ENCODE measurements at places on chromosomes 12 and 14.

DNA sequence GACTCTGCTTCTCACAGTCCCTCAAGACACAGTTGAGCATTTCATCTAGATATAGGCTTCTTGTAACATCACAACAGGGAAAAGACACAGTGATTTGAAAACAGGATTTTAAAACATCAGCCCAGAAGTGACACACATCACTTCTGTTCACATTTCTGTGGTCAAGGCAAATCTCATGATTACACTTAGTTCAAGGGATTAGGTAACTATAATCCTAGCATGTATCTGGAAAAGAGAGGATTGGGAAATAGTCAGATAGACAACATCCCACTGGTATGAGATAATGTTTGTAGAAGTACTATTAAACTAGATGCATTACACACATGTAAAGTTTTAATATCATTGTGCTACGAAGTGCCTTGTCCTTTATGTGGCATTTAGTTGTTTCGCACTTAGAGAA lies 252.6 kb upstream of the PRKD1 start:
- no peak for DNase-seq

DNA sequence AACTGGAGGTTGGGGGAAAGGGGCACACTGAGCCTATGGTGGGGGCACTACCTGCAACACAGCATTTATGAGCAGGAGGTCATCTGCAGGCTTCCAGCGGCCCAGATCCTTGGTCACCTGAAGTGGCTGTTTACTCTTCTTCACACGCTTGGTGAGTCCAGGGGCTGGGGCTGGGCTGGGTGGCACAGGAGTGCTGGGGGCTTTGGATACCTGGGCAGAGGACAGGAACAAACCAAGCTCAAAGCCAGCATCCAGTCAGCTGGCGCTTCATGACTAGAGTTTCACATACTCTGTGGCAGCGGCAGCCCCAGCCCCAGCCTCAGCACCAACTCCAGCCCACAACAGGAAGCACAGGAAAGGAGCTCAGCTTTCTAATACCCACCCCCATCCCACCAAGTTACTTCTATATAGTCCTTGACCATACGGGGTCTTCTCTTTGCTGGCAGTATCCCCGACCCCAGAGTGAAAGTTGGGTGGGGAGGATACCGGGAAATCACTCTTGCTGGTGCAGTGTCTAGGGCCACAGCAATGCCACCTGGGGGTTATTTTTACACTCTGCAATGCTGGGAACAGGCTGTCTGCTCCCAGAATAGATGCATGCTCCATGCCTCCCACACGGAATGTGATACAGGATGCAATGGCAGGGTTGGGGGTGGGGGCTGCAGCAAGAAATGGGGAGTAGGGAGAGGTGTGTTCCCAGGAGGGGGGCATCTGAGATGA lies 3.1 kb downstream of the MCRS1 start:
- no peak for DNase-seq

DNA sequence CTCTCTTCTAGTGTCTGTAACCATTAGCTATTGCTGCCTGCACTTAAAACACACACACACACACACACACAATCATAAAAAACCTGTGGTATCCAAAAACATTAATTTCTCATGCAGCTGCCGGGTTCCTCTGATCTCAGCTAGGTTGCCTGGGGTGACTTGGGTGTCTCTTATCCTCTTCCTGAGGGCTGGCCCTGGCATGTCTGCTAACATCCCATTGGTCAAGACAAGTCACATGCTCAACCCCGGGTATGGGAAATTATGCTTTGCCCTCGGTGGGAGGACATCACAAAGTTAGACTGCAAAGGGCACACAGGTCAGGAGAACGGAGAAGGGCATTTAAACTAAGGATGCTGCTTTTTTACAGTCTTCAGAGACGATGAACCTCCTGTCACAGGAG lies 55.7 kb downstream of the TRPV4 start:
- DNase-seq, result peak; percentile 45

DNA sequence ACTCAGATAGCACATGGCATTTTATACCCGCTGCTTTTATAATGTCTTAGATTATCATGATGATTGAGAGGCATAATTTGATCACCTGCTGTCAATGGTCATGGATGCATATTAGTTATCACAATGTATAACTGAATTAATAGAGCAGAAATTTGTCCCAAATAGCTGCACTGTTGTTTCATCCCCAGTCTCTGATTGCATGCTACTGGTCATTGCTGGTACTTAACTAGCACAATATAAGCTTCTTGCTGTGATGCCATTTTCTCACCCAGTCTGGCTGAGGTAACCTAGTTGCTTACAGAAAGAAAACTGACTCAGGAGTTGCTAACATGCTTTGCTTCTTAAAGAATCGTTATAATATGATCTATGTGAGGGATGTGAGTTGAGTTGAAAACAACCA lies 76.8 kb upstream of the PLEKHA5 start:
- no peak for DNase-seq

DNA sequence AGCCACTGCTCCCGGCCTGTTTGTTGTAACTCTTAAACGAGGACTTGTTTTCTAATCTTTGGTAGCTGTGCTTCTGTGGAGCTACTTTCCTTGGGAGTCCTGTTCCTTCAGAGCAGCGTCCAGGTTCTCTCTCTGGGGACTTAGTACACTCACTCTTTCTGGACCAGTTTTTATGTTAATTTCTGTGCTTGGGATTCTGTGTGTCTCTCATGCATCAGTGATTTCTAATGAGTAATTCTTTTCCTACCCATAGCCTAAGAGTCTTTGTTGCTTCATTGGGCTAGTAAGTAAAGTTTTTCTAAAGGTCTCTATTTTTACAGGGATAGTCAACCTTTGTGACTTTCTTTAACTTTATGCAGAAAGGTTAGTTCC lies 289.3 kb downstream of the FBXL14 start:
- no peak for DNase-seq

DNA sequence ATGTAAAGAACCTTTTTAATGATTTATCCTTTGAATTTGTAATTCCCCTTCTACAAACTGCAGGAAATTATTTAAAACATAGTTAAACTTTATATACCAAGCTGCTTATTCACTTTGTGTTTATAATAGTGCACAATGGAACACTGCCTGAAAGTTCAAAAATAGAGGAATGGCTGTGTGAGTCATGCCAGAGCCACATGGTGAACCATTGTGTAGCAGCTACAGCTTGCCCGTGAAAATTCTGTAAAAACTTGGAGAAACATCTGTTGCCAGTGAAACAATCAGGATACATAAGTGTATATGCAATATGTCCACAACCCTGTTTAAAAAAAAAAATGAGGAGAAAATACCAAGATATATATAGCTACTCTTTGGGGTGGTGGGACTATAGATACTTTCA lies 59.5 kb downstream of the VEZT start:
- no peak for DNase-seq

DNA sequence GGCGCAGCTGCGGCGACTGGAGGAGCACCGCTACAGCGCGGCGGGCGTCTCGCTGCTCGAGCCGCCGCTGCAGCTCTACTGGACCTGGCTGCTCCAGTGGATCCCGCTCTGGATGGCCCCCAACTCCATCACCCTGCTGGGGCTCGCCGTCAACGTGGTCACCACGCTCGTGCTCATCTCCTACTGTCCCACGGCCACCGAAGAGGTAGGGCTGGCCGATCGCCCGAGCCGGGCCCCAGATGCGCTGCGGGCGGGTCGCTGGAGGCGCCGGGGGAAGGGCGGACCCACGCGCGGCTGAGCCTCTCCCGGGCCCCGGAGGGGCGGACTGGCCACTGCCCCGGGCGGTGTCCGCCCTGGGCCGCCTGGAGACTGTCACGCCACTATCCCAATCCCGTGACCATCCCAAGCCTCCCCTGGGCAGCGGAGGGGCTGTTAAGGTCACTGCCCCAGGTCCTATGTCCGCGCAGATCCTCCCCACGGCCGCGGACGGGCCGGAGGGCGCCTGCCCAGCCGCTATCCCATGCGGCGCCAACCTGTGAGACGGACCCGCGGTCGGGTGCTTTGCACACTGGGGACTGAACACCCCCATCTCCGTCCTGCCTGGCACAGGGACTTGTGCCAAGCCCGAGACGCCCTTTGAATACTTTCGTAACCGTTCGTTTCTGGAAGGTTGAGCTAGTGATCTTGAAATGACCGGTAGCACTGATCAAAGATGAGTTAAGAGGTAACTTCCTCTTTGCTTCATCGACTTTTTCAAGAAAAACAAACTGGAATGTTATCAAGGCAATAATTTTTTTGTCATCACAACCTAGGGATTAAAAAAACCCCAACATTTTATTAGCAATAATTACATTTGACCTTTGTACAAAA lies 725 bp downstream of the CHPT1 start:
- DNase-seq, result no peak

- no peak for DNase-seq
Measured at GRCh38 chr14:58954901-58955861, 233.3 kb upstream of the DAAM1 start.

- DNase-seq, result no peak
Measured at GRCh38 chr12:102759466-102759865, 157.6 kb downstream of the PAH start.

DNA sequence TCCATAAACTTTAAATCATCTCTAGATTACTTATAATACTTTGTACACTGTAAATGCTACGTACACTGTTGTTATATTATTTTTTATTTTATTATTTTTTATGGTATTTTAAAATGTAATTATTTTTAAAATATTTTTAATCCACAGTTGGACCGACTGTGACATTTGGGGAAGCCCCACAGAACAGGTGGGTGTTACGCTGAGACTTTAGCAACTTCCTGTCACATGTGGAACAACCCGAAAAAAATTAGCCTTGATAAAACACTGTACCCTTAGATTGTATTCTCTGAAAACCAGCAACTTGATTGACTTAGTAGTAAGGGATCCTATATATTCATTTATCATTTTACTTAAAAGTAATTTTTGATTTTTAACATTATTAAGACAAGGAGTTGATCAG lies 1755.7 kb upstream of the SEL1L start:
- no peak for DNase-seq

- no peak for DNase-seq
Measured at GRCh38 chr12:71130521-71131069, 27.2 kb downstream of the TSPAN8 start.

DNA sequence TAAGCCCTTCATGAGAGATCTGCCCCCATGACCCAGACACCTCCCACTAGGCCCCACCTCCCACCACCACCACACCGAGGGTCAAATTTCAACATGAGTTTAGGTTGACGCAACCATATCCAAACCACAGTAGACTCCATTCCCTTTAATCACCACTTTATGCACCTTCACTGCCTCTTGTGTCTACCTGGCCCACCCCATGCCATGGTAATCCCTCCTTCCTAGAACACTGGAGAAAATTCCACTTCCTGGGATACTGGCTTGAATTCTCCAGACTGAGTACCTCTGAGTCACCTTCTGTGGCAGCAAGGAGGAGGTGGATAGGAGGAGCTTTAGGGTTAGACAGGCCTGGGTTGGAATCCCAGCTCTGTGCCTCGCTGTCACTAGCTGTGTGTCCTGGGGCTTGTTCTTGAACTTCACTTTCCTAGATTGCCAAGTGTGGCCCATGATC lies 26.1 kb upstream of the CIPC start:
- no peak for DNase-seq

DNA sequence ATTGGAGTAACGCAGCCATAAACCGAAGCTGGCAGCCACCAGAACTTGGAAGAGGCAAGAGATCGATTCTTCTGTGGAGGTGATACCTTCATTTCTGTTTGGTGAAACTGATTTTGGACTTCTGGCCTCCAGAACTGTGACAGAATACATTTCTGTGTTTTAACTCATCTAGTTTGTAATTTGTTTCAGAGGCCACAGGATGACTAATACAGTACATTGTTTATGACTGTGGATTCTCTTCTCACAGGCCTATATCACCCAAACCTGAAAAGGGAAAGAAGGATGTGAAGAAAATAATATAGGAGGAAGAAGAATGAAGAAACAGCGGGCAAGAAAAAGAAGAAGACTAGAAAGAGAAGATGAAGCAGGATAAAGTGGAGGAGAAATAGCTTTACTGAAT lies 263.8 kb upstream of the DIO2 start:
- no peak for DNase-seq

GRCh38 chr12:57813111-57813970 lies 5.2 kb downstream of the AVIL start:
- no peak for DNase-seq

DNA sequence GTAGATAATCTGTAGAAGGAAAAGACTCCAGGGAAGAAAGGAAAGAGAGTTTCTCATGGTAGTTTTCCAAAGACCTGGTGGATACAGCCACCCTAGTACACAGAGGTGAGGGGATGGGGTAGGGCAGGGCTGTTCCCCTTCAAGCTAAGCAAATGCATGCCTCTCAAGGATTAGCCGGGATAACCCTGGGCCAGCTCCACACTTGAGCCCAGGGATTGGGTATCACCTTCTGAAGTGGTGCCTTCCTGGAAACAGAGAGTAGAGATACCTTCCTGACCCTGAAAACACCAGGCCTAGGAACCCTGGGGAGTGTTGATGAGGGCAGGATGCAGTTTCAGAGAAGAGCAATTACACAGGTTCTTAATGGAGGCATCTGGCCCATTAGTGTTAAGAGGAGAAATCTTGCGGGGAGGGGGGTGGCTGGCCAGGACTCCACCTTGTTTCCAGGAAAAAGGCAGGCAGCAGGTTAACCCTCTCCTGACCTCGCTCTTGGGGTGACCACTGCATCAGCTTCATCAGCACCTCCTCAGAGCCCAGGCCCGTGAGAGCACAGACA lies 106.9 kb upstream of the TMEM233 start:
- DNase-seq, result peak; percentile 43

GRCh38 chr12:29050503-29050902 lies 98.6 kb upstream of the FAR2 start:
- no peak for DNase-seq

GRCh38 chr12:53862831-53863230 lies 75.8 kb upstream of the HOXC13 start:
- no peak for DNase-seq

GRCh38 chr12:110071967-110072366 lies 23.6 kb upstream of the C12orf76 start:
- DNase-seq, result no peak

- DNase-seq, result no peak
Measured at GRCh38 chr14:39085933-39086332, 17.1 kb downstream of the SEC23A start.

GRCh38 chr12:80659512-80660063 lies 47.8 kb upstream of the MYF6 start:
- DNase-seq, result no peak

- DNase-seq, result peak; percentile 61
Measured at GRCh38 chr14:49768301-49769121, 558 bp downstream of the KLHDC2 start.

- no peak for DNase-seq
Measured at GRCh38 chr12:47969845-47970244, 6.4 kb downstream of the TMEM106C start.

- DNase-seq, result peak; percentile 65
Measured at GRCh38 chr12:113184900-113185179, 438 bp downstream of the DDX54 start.

DNA sequence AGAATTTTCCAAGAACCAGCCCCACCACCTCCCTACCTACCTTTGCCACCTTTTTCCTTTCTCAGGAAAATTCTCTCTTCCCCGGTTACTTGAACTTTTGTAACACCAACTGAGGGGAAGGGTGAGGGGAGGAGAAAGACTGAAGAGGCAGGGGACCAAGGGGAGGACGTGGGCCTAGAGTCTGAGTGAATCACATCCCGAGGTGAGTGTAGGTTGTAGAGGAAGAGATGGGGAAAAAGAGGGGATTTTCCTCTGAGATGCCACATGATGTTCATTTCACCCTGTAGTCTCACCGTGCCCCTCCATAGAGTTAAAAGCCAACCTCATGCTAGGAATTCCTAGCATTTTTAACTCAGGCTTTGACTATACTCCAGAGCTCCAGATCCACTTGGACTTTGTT lies 311.8 kb downstream of the RPAP3 start:
- no peak for DNase-seq

GRCh38 chr12:124536641-124537040 lies 30.8 kb downstream of the NCOR2 start:
- no peak for DNase-seq

GRCh38 chr12:129696926-129697325 lies 206.9 kb downstream of the TMEM132D start:
- DNase-seq, result no peak
